ENCODE measurements at places on chromosomes 7 and 10.

DNA sequence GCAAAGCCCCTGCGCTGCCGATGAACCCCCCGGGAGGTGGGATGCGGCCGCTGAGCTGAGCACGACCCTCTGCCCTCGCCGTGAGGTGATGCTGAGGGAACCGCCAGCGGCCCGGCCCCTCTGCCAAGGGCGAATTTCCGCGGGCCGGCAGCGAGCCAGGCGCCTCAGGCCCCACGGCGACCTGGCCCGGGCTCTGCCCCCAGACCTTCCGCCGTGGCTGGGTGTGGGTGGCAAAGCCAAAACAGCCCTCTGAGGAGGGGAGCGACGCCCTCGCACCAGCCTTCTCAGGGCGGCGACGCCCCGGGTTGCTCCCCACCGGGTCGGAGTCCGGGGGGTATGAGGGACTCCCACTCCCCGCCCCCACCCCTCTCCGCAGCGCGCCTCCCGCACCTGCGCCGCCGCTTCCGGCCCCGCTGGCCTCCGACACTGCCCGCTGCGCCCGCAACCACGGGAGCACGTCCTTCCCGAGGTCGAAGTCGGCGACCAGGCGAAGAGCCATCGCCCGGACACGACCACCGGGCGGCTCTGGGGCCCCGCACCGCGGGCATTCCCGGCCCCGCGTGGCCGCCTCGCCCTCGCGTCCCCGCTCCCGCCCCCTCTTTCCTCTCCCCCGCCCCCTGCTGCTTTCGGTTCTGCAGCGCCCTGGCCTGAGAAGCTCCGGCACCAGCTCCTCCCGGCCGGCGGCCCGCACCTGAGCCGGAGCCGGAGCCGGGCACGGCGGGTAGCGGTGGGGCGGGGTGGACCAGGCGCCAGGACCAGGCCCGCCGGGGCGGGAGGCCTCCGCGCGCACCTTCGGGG is at the start of gene GSAP:
TSS of gene GSAP (minus strand) at position 527 of the 798 bp plus-strand sequence. CDS start at position 499, 28 bp downstream.
- peak; percentile 90 for DNase-seq

DNA sequence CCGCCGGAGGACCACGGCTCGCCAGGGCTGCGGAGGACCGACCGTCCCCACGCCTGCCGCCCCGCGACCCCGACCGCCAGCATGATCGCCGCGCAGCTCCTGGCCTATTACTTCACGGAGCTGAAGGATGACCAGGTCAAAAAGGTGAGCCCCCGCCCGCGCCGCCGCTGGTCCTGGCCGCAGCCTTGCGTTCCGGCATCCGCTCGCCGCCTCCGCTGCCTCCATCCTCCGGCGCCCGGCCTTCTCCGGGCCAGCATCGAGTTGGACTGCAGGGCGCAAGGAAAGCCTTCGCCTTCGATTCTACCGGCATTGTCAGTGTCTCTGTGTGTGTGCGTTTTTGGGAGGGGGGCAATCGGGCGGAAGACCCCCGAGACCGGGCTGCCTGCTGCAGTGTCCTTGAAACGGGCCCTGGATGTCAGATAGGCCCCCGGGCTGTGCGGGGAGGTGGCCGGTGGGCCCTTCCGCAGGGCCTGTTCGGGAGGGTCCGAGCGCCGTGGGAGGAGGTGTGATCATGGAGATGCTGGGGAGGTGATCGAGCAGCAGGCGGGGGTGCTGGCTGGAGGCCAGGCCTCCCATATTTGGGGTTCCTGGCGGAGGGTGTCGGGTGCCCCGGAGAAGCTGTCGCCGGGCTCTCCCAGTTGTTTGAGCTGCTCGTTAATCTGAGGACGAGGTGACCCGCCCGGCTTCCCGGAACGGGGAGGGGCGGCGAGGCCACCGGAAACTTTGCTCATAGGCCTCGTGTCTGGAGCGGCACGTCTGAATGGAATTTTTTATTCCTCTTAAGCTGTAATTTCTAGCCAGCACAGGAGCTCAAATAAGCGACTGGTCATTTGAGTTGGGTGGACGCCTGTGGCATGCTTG is 40.8 kb downstream of the HK1 start:
- peak; percentile 92 for DNase-seq

- DNase-seq, result no peak
These were observed 59.0 kb upstream of the NPVF start for GRCh38 chr7:25287291-25287690.

DNA sequence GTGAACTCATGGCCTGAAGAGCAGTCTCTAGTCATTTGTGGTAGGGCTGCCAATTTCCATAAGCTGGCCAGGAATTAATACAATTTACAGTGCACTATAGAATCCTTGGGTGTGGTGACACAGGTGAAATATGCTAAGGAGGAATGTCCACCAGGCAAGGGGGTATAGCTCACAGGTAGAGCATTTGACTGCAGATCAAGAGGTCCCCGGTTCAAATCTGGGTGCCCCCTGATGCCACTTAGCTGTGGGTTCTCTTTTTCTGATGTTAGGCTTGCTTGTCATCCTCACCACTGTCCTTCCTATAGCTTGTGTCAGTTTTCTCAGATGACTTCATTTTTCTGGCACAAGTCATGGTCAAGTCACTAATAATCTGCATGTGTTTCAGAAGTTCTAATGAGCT is 108.7 kb downstream of the ZNF467 start:
- no peak for DNase-seq

- DNase-seq, result no peak
These were observed 639.0 kb downstream of the IPMK start for GRCh38 chr10:57628592-57629284.

GRCh38 chr7:154872811-154873499 is 130.0 kb downstream of the PAXIP1 start:
- DNase-seq, result no peak

GRCh38 chr7:96481796-96482195 is 159.9 kb upstream of the SLC25A13 start:
- no peak for DNase-seq

DNA sequence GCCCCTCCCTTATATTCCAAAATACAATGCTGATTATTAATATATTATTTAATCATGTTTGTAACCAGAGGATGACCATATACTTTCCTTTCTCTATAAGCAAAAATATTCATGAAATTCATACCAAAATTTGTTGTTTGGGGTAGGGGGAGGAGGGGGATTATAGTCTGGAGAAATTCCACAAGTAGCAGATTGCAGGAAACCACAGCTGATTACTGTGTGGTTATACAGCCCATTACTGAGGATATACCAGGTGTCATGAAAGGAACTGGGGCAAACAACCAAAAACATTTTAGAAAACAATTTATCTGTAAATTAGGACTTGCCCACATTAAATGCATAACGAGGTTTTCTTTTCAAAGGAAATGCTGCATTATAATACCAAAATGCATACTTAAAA is 50.3 kb downstream of the SEMA3C start:
- no peak for DNase-seq

DNA sequence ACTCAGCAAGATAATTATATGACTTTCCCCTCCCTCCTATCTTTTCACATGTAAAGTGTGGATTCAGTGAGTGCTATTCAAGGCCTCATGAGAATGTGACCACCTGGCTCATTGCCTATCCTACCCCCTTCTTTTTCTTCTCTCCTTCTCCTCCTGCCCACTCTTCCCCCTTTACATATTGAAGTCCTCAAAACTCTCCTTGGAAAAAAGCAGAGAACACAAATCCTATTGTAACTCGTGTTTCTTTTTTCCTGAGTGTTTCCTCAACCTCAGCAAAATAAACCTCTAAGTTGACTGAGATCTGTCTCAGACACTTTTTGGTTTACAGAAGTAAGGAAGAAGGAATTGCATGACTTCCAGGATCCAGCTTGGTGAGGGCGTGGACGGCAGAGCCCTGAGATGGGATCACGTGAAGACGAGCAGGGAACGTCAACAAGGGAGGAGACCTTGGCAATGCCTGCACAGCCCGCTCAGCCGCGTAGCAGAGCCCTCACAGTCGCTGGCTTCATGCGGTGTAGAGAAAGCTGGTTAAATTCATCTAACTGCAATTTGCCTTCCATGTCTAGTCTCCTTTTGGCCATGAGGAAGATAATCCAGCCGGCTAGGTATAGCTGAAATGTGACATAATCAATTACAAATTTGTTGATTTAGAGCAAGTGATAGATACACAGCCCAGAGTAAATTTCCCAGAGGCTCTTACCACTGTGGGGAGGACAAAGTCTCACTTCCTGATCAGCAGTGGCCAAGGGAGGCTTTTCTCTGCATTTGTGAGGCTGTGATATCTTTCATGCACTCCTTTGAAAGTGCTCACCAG is 75.7 kb downstream of the LYZL2 start:
- DNase-seq, result peak; percentile 63

DNA sequence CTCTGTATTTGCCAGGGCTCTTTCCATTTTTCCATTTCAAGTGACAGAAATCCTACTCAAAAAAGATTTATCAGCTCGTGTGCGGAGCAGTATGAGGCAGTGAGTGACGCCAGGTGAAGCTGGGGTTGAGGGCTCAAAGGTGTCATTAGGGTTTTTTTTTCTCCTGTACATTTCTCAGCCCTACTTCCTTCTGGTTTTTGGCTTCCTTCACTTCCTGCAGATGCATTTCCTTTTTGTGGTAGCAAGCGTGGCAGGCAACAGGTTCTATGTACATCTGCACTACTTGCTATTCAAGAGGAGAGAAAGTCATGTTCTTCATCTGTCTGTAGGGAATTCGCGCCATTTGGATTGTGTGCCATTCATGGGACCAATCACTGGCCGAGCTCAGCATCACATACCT is 52.8 kb upstream of the AOAH start:
- no peak for DNase-seq

DNA sequence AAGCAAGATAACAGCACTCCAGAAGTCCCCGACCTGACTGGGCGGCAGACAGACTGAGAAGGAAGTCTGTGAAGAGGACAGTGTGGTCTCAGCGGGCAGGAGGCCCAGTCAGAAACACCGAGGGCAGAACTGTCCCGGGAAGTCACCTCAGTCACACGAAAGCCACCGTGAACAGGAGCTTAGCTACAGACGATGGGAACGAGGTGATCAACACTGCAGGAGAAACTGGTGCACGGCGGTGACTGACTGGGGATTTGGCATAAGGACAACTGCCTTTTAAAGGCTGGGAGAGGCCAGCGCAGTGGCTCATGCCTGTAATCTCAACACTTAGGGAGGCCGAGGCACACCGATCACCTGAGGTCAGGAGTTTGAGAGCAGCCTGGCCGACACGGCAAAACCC is 217.8 kb downstream of the PTPRN2 start:
- DNase-seq, result no peak

DNA sequence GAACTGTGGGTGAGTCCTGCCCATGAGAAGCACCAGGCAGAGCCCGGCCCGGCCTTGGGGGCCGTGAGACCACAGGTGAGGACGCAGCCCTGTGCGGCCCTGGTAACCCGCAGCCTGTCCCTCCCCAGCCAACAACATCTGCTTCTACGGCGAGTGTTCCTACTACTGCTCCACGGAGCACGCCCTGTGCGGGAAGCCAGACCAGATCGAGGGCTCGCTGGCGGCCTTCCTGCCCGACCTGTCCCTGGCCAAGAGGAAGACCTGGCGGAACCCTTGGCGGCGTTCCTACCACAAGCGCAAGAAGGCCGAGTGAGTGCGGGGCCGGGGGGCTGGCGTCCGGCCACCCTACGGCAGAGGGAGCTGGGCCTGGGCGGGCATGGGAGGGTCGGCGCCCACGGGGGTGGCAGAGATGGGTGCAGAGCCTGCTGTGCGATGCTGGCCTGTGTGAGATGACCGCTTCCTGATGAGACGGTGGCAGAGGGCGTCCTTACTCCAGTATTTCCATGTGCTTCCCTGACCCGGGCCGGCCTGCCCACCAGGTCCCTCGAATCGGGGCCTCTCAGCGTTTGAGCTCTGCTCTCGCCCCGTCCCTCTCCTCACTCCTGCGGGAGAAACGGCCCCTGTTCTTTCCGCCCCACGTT is 34.1 kb upstream of the FOXL3 start:
- DNase-seq, result no peak

GRCh38 chr7:130379532-130379920 is 768 bp upstream of the CPA1 start:
- DNase-seq, result no peak

GRCh38 chr7:142813226-142813625 is 41.6 kb upstream of the EPHB6 start:
- DNase-seq, result no peak

GRCh38 chr7:128933180-128933891 is 4.4 kb upstream of the IRF5 start:
- peak; percentile 82 for DNase-seq

- peak; percentile 95 for DNase-seq
These were observed 30.6 kb upstream of the GALNTL5 start for GRCh38 chr7:151925446-151926335.

- peak; percentile 46 for DNase-seq
These were observed 2.5 kb downstream of the PTER start for GRCh38 chr10:16439295-16439694.

- DNase-seq, result peak; percentile 57
These were observed 39.7 kb upstream of the ENO4 start for GRCh38 chr10:116809483-116810119.

- DNase-seq, result no peak
These were observed 82.7 kb downstream of the RAMP3 start for GRCh38 chr7:45240273-45240771.

DNA sequence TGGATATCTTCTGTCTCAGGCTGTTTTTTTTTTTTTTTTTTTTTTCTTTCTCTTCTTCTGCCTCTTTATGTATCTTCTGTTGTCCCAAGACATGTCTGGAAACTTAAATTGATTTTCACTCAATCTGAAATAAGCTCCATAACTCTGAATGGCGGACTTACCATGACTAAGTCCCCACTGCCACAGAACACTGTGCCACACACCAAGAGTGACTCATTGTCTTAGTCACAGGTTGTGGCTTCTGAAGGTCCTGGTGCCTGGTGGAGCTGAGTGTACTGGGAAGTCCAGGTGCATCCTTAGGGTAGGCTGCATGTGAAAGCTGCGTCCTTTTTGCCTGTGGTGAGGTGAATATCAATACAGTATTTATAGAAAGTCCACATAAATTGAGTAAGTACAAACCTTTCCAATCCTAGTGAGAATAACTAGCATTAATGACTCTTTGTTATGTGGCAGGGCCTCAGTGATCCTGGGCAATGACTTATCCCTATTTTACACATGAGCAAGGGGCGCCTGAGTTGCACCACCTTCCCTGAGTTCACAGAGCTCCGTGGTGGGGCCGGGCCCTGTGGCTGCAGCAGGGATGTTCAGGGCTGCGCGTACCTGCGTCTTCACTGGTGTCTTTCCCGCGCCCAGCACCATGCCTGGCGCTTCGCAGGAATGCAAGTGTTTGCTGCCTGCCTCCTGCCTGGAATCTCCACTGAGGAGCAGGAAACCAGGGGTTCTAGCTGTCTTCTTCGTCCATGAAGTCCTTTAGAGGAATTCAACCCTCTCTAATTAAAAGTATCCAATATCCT is 4.3 kb downstream of the PFKP start:
- peak; percentile 66 for DNase-seq

GRCh38 chr7:48755061-48755555 is 169.2 kb upstream of the CDC14C start:
- DNase-seq, result no peak

DNA sequence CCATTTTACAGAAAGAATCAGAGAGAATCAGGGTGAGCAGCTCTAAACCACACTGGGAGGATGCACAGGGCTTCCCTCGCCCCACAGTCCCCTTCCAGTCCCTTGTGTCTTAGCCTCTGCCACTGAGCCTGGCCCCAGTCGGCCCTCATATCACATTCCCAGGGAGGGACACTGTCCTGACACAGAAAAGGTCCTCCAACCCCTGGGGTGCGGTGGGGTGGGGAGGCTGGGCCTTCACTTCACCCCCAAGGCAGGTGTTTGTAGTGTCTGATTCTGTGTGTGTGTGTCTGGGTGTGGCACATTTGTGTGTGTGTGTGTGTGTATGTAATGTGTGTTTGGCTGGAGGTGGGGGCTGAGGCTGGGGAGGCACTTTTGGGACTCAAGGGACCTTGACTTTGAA is 1.8 kb upstream of the KCP start:
- no peak for DNase-seq
